NCI-H2081 treated with DMSO at 0.1 percent for 48 hours (cell line): ENCODE measurements at places on chromosomes 12 and 14.

- no peak for DNase-seq
These were observed 81.0 kb upstream of the CCDC196 start for GRCh38 chr14:66405158-66405557.

GRCh38 chr12:69329669-69330428, 18.3 kb upstream of the LYZ start:
- DNase-seq, result no peak

DNA sequence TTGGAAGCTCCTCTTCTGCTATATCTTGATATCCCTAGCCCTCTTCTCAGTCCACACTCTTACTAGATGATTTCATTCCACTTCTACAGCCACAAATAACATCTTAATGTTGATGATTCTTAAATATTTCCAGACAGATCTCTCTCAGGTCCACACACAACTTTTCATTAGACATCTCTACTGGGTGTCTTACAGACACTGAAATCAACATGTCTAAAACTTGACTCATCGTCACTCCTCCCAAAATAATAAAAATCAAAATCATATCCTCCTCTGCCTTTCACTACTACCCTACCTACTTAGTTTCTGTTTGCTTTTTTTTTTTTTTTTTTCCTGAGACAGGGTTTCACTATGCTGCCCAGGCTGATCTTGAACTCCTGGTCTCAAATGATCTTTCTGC, 11.9 kb downstream of the PRDM4 start:
- no peak for DNase-seq

DNA sequence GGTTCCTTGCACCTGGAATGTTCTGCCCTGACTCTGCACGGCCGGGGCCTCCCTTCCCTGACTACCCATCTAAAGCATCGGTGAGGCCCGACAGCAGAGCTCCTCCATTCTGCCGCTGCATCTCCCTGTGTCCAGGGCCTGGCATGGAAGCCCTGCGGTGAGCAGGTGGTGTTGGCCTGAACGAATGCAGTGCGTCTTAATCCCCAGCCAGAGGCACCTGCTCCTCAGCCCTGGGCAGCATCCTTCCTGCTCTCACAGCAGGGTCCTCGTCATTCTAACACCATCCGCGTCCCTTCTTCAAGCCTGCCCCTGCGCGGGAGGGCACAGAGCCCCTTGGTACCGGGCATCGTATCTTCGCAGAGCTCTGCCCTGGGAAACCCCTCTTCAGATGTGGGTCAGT, 15.4 kb downstream of the BEGAIN start:
- DNase-seq, result no peak

DNA sequence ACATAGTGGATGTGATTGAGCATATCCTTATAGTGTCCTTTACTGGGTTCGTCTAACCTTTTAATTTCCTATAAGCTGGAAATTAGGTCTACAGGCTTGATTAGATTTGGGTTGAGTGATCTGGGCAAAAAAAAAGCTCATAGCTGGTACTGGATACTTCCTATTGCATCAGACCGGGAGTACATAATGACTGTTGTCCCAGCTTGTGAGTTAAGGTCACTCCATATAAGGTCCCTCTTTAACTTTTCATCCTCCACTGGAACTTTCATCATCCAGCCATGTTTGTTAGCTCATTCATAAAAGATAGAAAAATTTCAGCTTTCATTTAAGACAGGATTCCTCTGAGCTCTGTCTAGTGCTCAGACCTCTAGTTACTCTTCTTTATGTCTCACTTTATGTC, 80.8 kb downstream of the C14orf132 start:
- no peak for DNase-seq
